ENCODE measurements at places on chromosomes 11 and 22. TPM values are rescaled to one million over a fixed set of nuclear protein-coding genes. Genes with fewer than 3 reads are reported as not detected.

Gene ZP1
- 0.10 TPM for polyA plus RNA-seq

Gene PNPLA5
- 0.13 TPM for polyA plus RNA-seq

Gene MMP13
- polyA plus RNA-seq, result 0.16 TPM

Gene ANO5
- polyA plus RNA-seq, result 5.4 TPM

Gene NNMT
- polyA plus RNA-seq, result 0.39 TPM

GRCh38 chr11:84164728-84165127, 878.6 kb upstream of the CCDC90B start:
- no peak for DNase-seq

GRCh38 chr22:48664586-48664985, 1163.1 kb downstream of the BRD1 start:
- no peak for DNase-seq

GRCh38 chr22:38924347-38924952, 33.0 kb upstream of the APOBEC3A start:
- peak; percentile 64 for DNase-seq

- no peak for DNase-seq
Observed at GRCh38 chr11:44581246-44581645, 15.8 kb downstream of the CD82 start.

DNA sequence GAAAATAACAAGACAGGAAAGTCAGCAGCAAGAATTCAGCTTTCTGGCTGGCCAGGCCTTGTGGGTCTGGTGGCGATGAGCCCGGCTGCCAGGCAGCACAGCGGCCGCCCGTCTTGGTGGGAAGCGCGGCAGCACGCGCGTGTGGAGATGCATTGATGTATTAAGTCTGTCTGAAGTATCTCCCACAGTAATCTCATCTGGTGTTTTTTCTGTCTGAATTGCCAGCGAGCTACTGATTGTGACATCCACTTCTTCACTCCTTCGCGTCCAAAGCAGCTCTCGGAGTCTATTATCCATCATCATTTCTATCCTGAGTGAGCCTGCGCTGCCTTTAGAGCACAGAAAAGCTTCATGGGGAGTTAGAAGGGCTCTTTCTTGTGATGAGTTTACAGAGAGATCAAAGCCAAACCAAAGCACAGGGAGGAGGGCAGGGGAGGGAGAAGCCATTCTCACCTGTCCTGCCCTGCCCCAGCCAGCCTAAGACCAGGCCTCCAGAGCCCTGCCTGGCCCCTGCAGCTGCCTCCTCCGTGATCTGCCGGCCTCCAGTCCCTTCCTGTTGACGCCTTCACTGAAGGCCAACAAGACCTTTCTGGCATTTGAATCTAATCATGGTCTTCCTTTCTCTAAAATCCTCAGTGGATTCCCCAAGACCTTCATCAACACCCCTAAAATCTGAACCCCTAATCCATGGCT, 1419.0 kb downstream of the TBC1D22A start:
- no peak for DNase-seq

GRCh38 chr11:66723693-66724092, 5.3 kb downstream of the SPTBN2 start:
- DNase-seq, result no peak

DNA sequence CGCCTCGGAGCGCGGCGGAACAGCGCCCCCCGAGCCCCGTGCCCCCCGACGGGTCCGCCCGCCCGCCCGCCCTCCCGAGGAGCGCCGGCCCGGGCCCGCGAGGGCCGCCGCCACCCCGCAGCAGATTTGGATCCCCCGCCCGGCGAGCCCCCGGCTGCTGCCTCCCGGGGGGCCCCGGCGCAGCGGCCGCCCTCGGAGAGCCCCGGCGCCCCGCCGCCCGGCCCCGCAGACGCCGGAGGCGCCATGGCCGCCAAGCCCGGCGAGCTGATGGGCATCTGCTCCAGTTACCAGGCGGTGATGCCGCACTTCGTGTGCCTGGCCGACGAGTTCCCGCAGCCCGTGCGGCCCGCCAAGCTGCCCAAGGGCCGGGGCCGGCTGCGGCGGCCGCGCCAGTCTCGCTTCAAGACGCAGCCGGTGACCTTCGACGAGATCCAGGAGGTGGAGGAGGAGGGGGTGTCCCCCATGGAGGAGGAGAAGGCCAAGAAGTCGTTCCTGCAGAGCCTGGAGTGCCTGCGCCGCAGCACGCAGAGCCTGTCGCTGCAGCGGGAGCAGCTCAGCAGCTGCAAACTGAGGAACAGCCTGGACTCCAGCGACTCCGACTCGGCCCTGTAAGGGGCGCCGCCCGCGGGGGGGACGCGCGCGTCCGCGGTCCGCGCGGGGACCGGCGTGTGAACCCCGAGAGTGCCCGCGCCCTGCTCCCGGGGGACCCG, 380 bp downstream of the C11orf96 start:
- no peak for DNase-seq

GRCh38 chr11:19658344-19658743, 54.3 kb upstream of the NAV2 start:
- no peak for DNase-seq
